Suppressor macrophage treated with lipopolysaccharide for 4 hours (primary cell): ENCODE measurements at places on chromosomes 13 and 19.

DNA sequence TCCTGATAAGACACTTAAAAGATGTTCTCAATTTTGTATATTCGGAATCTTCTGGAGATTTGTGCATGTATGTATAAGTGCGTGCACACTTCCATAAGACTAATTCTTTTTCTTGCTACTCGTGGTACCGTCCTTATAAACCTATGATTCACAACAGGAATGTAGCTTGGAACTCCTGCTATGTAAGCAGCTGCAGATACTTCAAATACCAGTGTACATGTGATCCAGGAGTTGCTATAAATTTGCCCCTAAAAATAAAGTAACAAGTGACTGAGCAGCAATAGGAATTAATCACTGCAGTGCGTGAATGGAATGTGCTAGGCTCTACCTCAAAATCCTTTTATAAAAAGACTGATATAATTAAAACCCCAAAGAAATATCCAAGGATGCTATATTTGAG, 214.9 kb downstream of the KLF5 start:
- no peak for DNase-seq

DNA sequence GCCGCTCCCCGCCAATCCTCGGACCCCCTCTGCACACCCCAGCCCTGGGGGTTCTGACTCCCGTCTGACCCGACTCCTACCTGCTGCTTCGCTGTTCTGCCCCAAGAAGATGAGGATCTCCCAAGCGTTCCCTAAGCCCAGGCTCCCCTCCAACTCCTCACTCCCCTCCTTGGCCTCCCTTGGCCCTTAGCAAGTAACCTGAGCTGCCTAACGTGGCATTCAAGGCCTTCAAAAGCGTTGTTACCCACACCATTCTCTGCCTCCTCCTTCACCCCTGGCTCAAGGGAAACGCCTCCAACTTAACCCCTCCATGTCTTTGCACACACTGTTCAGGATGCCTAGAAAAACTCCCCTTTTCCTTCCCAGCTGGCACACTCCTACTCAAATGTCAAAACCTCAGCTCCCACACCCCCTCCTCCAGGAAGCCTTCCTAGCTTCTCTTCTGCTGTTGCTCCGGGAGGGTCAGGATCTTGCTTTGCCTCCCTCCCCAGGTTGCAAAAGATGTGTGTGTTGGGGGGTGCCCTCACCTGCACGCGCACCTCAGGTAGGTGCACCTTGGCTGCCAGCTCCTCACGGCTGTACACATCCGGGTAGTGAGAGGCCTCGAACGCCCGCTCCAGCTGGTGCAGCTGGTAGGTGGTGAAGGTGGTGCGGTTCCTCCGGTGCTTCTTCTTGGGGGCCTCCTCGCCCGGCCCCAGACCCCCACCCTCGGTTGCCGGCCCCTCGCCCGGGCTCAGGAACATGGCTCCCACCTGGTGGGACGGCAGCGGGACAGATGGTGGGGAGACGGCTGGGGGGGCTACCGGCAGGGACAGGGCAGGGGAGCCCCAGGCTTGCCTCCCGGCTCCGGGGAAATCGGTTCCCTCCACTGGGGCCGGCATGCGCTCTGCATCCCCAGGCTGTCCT, 775 bp downstream of the RAX2 start:
- no peak for DNase-seq

DNA sequence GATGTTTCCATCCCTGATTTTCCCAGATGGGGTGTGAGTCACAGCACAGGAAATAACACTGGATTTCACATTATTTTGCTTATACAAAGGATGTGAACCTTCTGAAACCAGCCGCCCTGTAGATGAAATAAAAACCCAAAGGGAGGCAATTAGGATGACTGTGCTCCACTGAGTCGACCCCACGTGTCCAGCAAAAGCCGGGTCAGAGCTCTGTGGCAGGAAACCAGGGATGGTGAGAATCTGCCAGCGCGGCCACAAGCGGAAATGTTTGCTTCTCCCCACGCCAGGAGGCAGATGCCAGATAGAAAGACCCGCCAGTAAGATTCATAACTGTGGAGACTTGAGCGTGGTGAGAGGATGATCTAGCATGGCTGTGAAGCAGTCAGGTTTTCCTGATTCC, 764.4 kb downstream of the LIG4 start:
- no peak for DNase-seq

GRCh38 chr13:100493418-100493817, 95.2 kb downstream of the GGACT start:
- peak; percentile 74 for DNase-seq

DNA sequence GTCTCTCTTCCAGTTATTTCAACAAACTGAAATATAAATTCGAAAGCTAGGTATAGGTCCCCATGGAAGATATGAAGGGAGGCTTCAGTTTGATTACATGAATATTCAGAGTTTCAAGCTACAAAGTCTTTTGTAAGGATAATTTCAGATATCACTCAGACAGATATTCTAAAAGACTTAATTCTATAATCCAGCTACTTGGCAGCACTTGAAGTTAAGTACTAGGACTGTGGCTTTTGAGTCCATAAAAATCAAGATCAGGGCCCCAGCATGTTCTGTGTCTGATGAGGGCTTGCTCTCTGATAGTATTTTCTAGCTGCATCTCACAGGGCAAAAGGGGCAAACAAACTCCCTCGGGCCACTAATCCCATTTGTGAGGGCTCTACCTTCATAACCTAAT, 160.6 kb upstream of the IRS2 start:
- DNase-seq: no peak

DNA sequence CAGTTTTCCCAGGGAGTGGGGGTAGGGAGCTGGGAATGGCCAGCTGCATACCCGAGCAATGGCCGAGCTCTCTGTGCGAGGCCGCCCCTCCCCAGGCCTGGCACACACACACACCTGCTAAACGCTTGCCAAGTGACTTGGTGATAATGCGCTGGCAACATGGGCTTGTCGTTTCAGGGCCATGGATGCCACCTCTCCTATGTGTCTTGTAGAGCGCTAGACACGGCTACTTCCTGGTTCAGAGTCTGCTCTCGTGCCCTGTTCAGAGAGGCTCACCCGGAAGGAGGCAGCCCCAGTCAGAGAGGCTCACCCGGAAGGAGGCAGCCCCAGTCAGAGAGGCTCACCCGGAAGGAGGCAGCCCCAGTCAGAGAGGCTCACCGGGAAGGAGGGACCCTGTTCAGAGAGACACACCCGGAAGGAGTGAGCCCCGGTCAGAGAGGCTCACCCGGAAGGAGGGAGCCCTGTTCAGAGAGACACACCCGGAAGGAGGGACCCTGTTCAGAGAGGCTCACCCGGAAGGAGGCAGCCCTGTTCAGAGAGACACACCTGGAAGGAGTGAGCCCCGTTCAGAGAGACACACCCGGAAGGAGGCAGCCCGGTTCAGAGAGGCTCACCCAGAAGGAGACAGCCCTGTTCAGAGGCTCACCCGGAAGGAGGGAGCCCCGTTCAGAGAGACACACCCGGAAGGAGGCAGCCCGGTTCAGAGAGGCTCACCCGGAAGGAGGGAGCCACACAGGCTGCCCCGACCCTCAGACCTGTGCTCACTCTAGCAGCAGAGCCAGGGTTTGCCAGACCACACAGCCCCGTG, 4.2 kb downstream of the ADPRHL1 start:
- DNase-seq: no peak

GRCh38 chr19:34474233-34474989, 7.1 kb upstream of the WTIP start:
- DNase-seq: no peak

DNA sequence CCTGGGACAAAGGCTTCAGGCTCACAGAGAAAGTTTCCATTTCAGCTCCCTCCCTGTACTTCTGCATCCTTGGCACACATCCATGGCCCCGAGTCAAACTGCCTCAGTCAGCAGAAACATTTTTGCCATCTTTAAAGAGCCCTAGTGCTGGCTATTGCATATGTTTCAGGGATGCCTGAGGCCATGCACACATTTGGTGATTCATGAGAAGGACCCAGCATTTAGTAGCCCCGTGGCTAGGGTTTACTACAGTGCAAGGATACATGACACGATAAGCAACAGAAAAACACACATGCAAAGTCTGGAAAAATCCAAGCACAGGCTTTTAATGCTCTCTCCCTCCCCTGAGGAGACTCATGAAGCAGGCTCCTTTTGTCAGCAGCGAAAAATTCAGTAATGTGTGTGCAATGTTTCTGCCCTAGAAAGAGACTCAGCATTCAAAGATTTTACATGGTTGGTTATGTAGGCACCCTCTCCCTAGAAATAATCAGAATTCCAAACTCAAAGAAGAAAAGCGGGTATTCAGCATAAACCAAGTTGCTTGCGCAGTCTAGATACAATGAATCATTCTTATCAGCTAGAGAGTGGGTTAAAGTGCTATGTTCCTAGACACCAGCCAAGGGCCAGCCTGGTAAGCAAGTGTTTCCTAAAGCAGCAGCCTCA, 17.6 kb downstream of the ACOD1 start:
- DNase-seq: no peak

DNA sequence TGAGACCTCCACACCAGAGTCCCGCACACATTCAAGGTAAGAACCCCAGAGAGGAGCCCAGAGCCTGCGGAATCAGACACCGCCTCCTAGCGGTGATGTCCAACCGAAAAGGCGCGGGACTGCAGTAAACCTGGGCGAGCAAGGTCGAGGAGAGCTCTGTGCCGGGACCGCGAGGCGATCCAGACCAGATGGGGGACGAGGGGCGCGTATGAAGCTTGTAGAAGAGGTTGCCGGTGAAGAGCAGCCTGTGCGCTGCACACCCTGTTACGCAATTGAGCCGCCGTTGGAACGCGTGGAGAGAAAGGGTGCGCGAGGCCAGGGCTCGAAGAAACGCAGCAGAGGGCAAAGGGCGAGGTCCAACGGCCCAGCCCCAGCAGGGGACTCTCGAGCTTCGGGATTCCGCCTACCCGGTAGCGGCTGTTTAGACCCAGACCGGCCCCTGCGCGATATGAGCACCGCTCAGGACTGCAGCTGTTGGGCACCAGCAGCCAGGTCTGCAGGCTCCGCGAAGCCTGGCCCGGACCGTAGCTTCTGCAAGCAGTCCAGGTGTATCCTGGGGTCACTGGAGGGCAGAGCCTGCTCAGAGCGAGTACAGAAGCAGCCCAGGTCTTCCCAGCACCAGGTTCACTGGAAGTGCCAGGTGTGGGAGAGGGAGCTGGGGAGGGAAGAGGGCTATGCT, 65.9 kb upstream of the ZNF599 start:
- DNase-seq: peak; percentile 1

DNA sequence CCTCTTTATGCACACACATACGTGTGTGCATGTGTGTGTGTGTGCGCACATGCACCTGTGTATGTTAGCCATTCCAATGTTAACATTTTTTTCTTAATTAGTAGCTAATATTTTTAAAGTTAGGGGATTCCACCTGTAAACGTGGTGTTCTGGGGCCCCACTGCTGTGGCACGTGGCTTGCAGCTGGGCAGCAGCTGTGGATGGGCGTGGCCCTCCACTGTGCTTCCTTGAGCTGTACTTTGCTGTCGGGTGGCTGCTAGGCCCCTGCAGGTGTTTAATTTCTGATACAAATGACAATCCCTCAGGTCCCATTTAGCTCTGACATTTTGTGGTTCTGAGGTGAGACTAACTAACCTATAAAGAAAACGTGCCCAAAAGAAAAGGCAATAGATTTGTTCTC, 58.9 kb upstream of the GJB6 start:
- DNase-seq: no peak

DNA sequence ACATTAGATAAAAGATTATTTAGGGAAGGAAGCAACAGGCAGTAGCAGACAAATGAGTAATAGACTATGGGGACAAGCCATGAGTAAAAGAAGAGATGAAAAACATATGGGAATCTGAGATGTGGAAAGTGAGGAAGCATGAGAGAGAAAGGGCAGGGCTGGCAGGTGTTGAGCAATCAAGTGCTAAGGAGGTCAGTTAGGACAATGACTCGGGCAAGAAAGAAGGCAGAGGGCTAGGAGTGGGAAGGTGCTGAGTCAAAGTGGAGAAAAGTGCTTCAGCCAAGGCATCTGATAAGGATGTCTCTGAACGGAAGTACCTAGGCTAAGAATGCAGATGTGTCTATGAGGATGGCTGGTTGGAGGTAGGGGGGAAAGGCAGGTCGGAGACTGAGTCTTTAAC, 291.9 kb upstream of the HTR2A start:
- peak; percentile 60 for DNase-seq

DNA sequence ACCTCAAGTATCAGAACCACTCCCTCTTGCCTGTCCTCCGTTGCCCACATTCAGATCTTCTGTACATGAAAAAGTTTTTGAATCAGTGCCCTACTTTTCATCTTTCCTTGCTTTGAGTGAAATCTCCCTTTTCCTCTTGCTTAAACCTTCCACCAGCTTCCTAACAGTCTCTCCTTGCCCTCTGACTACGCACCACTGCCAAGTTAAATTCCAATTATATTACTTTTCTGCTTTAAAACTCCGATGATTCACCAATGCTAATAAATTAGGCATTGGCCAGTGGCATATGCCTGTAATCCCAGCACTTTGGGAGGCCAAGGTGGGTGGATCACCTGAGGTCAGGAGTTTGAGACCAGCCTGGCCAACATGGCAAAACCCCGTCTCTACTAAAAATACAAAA, 30.7 kb upstream of the RFXAP start:
- no peak for DNase-seq

DNA sequence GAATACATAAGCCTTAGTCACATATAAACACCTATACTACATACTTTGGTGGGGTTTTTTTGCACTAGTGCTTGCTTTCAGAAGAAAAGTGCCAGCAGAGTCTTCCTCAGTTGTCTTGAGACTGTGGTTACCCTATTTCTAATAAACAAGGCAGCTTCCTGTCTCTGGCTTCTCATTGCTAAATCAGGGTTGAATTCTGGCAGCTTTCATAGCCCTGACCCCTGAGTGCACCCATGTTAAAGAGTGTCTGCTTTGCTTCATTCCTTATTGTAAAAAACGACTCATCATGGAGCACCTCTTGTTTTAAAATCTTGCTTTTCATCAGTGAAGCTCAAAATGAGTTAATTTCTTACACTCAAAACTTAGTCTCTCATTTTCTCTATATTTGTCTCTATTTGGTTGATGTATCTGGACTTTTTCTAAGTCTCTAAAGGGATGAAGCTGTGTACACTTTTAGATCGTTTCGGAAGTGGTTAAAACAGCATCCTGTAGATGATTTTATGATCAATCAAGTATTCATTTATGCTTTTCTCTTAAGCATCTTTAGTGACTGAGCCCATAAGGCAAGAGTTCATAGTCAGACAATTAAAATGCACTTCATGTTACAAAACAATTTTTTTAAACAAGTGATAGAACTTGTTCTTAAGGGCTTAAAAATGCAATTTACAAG, 72.1 kb downstream of the KLF12 start:
- DNase-seq: no peak

DNA sequence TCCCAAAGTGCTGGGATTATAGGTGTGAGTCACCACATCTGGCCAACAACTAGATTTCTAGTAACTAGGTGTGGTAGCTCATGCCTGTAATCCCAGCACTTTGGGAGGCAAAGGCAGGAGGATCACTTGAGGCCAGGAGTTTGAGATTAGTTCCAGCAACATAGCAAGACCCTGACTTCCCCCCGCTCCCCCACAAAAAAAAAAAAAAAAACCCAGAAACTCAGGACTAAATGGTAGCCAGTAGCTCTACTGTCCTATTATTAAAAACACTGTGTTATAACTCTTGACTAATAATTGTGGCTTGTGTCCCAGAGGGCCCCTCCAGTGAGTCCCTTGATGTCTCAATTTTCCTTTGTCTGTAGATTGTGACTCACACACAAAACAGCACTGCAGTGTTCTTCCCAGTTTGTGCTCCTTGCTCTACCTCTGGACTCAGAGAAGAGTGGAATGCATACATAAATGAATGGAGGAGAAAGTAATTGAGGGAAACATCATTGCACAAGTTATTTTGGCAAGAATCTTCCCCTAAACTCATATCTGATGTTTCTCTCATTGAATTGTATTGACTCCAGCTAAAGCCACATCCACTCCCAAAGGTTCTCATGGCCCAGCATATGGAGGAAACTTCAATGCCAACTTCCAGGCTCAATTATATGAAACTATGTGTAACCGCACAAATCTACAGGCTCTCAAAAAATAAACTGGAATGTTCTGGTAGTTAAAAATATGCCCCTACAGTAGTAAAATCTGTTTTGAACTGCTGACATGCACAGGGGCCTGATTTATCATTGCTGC, 8.8 kb downstream of the TPT1 start:
- DNase-seq: peak; percentile 63
